Skeletal muscle tissue (tissue), 5 donors: ENCODE measurements at places on chromosomes 7 and 10. TPM values are rescaled to one million over a fixed set of nuclear protein-coding genes. Genes with fewer than 3 reads are reported as not detected.

The NKX1-2 gene
- not detected for total RNA-seq

The VGF gene
- not detected for total RNA-seq

The CAMK2B gene
- total RNA-seq, result 4.7 TPM

The MMP21 gene
- total RNA-seq, result under 0.01 TPM

The ADAM22 gene
- 9.9 TPM for total RNA-seq

The LHFPL3 gene
- not detected for total RNA-seq

The MYH16 gene
- not detected for total RNA-seq

The WDR86 gene
- total RNA-seq, result 4.7 TPM

The HOXA13 gene
- 0.52 TPM for total RNA-seq

The CLCN1 gene
- 4.7 TPM for total RNA-seq
